Vagina (tissue), 2 donors: ENCODE measurements at places on chromosomes 5 and 9.
A peak's percentile ranks its signal among the peaks of the same experiment; 100 is the strongest.

DNA sequence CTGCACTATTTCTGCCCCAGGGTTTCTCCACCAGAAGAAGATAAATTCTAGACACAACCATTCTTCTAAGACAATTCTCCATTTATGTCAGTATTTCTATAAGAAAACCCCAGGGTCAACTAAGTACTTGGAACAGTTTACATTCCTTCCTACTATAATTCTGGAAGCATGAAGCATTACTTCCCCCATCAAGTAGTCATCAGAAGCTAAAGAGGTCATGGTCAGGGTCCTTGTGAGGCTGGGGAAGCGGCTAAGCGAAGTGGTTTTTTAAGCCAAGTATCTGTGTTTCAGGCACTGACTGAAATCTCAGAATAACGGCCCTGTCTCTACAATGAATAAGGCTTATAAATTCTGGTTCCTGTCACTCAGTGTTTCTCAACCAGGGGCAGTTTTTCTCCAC lies 197.8 kb downstream of the GLIS3 start:
- DNase-seq: no peak

DNA sequence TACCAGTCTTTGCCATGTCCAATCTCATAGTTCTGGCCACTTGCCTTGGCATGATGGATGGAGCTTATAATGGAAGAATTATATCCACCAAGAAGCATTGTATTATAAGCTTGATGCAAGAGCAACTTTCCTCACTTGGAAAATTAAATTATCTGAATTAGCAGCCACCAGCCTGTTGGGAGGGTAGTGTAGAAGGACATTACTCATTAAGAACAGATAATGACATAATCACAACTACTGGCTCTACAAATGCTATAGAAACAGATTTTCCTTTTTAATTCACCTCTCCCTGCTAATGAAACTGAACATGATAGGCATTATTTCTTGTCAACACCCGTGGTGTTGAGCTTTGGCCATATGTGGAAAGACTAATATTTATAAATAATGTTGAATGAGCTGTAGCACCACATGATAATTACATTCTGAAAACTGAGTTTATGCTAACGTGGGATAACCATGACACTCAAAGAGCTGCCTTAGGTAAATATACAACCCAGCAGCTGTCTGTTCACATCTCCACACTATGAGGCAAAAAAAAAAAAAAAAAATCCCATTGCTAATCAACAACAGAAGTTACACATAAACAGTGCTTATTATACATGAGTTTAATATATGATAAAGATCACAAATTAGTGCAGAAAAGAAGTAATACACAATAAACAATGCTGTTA lies 48.1 kb upstream of the NR4A3 start:
- DNase-seq: no peak

DNA sequence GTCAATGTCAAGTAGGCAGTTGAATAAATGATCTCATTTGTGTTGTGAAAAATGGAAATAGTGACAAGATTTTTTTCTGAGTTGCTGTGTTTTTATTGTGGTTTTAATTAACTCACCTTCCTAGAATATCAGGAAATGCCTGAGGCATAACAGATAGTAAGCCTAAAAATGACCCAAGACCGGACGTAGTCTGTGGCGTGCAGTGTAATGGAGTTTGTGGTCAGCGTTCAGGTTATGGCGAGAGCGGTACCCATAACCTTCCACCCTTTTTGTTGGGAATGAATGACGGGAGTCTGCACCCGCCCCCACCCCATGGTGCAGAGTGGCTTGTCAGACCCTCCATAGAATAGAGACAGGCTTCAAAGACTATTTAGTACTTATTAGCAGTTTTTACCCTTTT lies 119.3 kb downstream of the GALNT10 start:
- peak; percentile 34 for DNase-seq

GRCh38 chr5:161709239-161709638 lies 23.7 kb downstream of the GABRA6 start:
- DNase-seq: no peak

- DNase-seq: no peak
These were observed 250.8 kb downstream of the SLIT3 start for GRCh38 chr5:169050146-169050571.

- no peak for DNase-seq
These were observed 104.1 kb downstream of the TSSK1B start for GRCh38 chr5:113330533-113331208.

GRCh38 chr5:14396066-14396465 lies 185.5 kb upstream of the OTULINL start:
- no peak for DNase-seq

GRCh38 chr5:121430538-121430937 lies 421.1 kb upstream of the FTMT start:
- no peak for DNase-seq

DNA sequence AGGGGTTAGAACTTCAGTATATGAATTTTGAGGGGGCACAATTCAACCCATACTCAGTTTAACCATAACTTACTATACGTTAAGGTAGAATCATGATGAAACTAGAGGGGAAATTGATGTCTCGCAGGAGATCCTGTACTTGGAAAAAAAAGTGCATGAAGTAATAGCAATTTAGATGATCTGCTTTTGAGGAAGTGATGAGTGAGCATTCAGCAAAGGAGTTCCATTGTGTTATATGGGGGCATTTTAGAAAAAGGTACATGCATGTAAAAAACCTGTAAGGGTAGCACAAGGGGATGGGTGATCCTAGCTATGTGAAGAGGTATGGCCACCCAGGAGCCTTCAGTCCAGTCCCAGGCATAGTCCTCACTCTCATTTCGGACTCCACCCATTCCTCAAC lies 14.8 kb upstream of the TMC1 start:
- DNase-seq: no peak

GRCh38 chr9:112774006-112774996 lies 23.7 kb downstream of the SNX30 start:
- no peak for DNase-seq

GRCh38 chr9:121322037-121322736 lies 47.9 kb downstream of the STOM start:
- no peak for DNase-seq

DNA sequence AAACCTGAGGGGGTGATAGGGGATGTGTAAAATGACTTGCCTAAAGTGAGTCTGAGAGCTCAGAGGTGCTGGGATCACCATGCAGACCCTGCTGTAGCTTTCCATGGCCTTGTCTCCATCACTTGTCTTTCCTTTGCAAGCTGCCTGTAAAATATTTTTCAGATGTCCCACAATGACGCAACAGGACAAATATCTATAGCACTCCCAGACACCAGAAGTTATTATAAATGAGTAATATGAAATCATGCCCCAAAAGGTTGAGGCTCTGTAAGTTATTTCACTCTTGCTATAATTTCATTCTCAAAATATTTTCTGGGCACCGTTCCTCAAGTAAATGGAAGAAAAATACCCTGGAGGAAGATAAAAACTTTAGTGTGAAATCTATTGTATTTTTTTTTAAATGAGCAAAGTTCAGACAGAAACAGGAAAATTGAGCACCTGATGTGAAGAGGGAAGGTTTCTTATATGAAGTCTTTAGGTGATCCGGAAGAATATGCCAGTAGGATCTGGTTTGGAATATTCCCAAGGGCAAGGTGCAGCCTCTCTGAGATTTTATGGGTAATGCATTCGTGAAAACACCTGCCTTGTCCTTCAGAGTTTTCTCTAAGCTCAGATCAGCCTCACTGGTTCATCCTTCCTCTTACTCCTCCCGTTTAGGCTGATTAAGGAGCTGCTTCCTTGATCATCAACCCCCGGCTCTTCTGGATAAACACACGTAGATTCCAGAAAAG lies 138.3 kb upstream of the DMAC1 start:
- DNase-seq: no peak

DNA sequence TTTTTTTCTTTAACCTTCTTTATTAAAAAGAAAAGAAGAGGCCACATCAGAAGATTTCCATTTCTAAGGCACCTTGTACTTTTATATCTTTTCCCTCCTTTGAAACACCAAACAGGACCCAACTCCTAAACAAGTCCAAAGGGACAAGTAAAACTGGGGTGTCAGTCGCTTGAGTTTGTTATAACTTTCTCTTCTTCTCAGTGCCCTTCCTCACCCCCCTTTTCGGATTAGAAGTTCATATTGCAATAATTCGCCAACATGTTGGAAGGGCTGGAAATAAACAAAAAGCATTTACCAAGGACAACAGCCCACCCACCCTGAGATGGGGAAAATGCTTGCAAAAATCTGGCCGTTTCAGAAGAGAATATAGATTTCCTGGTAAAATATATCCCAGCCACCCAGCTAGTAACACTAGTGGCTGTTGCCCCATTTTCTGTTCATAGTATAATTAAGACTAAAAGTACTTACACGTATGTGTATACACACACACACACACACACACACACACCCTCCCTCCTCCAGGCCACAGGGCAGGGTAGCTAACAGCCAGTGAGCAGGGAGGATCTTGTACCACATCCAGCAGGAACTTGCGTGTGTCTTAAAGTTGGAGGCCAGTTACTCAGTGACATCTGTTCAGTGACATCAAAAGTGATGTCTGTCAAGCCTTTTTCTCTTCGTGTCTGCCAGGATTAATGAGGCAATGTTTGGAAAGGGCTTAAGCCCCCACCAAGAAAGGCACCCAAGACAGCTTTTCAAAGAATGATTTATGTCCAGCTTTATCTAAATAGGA lies 149.1 kb upstream of the KLF4 start:
- no peak for DNase-seq

- no peak for DNase-seq
These were observed 582.7 kb downstream of the DTWD2 start for GRCh38 chr5:118405650-118406061.

DNA sequence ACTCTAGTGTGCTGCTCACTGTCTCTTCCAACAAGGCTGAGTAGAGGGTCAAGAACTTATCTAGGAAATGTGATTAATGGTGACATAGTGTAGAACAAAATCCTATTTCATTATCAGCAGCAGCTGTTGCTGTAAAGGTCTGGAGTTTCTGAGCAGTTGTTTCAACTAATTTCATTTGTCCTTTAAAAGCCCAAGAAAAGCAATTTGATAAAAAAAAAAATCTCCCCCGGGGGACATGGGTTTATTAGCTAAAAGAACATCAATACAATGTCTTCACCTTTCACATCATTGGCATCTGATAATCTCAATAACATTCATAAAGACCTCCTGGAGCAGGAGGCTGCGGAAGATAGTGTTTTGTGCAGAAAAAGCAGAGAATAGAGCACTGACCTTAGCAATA lies 468.1 kb downstream of the KCTD16 start:
- no peak for DNase-seq

- DNase-seq: no peak
These were observed 123.4 kb upstream of the IFNE start for GRCh38 chr9:21605489-21605931.

DNA sequence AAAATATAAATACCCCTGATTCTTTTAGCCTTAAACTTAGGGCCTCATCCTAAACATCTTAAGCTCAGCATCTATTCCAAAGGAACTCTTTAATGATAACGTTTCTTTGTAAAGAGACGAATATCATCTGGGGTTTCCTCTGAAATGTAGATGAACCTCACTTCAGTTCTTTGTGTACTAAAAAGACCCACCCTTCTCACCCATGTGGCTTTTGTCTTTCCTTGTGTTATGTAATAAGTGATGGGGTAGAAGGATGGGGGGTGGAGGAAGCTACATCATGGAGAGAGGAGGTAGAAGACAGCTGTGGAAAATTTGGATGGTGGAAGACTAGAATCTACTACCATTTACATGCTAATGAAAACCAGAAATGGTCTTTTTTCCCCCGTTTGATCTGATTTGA lies 111.0 kb downstream of the NDUFS4 start:
- DNase-seq: no peak

GRCh38 chr5:91419571-91420537 lies 36.7 kb upstream of the ARRDC3 start:
- no peak for DNase-seq

GRCh38 chr9:125785248-125785751 lies 38.1 kb downstream of the PBX3 start:
- no peak for DNase-seq

DNA sequence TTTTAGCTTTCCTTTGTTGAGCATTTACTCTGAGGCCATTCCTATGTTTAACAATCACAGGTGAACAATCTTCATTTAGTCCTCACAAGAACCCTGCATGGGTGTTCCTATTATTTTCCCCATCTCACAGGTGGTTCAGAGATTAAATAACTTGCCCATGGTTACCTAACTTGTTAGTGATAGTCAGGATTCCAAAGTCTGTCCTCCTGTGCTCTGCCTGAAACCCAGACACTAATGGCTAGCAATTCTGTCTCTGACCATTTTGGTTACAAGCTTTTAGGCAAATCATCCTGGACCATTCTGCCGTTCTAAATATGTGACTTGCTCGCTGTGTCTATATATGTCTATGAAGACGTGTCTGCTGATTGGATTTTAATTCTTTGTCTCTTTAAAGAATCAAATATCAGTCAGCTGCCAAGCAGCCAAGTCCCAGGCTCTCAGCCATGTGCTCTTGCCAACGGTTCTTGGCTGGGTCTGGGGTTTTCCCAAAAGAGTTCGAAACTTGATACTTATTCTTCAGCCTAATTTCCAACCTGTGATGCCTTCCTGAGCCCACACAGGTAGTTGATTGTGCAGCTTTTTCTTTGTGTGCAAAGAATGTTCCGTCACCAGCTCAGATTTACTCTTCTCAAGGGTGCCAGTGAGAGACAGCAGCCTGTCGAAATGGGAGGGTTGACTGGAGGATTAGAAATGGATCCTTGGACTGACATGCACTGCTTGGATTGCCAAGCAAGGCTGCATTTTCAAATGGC lies 121.7 kb downstream of the NREP start:
- no peak for DNase-seq

- no peak for DNase-seq
These were observed 193.7 kb downstream of the TTC39B start for GRCh38 chr9:15113288-15113687.

DNA sequence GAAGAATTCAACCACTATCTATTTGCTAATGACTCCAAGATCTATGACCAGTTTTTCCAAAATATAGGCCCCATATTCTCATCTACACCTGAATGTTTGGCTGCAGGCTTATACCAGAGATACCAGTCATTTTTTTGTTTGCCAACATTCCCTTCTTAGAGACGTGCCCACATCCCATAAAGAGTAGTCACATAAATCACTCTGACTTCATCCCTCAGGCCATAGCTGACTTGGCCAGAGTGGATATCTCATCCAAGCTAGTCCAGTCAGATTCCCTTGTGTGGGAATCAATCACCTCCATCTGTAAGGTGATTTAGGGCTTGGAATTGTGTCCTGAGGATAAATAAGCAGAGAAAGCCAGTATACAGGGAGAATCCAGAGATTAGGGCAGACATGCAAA lies 124.3 kb upstream of the SLC24A2 start:
- DNase-seq: no peak

DNA sequence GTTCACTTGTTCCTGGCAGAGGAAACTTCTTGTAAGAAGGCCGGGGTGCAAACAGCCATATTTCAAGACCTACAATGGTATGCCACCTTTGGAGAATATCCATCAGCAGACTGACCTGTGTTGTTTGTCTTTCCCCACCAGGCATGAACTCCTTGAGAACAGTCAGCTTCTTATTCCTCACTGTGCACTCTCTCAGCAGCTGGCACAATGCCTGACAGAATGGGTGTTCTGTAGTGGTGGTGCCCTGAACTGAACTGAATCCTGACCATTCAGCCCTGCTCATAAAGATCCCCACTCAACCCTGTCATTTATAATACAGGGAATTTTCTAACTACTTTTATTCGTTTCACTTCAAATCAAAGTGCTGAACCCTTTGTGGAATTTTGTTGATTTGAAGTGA lies 206.9 kb downstream of the COX7C start:
- DNase-seq: no peak

- DNase-seq: no peak
These were observed 19.5 kb upstream of the RAB14 start for GRCh38 chr9:121220996-121221663.
